Kasumi-1 (cell line): ENCODE measurements at places on chromosomes 3 and 15.

- DNase-seq = peak; percentile 50
Measured at GRCh38 chr3:101259485-101260341, 60.7 kb downstream of the IMPG2 start.

DNA sequence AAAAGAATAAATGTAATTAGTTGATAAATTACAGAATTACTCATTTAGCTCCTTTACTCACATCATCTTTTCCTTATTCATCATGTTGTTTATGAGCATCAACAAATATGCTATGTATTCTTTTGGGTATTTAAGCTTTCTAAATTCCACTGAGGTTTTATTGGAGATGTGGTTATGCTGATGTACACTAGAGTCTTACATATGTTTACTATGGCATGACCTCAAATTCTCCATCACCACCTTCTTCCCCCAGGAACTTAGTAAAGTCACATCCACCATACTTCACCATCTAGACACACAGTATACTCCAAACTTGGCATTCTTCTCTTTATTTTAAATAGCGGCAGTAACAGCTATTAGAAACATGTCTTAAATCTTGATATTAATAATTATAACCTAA is 74.1 kb upstream of the MELTF start:
- no peak for DNase-seq

DNA sequence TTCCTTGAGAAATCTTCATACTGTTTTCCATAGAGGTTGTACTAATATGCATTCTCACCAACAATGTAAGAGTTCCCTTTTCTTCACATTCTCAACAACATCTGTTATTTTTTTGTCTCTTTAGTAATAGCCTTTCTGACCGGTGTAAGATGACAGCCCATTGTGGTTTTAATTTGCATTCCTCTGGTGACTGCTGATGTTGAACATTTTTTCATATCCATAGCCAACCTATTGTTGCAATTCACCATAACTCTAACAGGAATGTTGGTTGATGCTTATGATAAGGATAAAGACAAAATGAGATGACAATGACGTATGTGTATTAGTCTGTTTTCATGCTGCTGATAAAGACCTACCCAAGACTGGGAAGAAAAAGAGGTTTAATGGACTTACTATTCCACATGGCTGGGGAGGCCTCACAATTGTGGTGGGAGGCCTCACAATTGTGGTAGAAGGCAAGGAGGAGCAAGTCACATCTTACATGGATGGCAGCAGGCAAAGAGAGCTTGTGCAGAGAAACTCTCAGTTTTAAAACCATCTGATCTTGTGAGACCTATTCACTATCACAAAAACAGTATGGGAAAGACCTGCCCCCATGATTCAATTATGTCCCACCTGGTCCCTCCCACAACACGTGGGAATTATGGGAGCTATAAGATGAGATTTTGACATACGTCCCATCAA is 37.6 kb upstream of the RHCG start:
- no peak for DNase-seq

GRCh38 chr3:154361099-154361498 is 36.8 kb upstream of the DHX36 start:
- no peak for DNase-seq

DNA sequence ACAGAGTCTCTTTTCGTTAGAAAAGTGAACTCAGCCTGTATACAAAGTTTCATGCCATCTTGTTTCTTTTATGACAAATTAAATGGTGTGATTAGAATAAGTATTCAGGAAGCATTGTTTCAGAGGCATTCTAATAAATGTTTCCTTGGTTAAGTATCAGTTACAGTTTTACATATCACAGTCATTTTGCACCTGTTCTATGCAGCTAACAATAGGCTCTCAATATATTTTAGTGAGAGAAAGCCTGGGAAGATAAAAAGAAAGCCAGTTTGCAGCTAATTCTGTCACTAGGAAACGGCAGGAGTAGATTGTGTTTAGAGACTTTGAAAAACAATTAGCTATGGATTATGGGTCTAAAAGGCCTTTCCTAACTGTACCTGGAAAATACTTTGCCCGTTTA is 252.8 kb downstream of the ZIC1 start:
- no peak for DNase-seq
